DMS153 (cell line): ENCODE measurements at places on chromosomes 7 and 10.

- DNase-seq: no peak
These were observed 16.6 kb upstream of the GTPBP4 start for GRCh38 chr10:971613-972012.

GRCh38 chr7:121547544-121548092, 151.5 kb upstream of the FAM3C start:
- peak; percentile 34 for DNase-seq

DNA sequence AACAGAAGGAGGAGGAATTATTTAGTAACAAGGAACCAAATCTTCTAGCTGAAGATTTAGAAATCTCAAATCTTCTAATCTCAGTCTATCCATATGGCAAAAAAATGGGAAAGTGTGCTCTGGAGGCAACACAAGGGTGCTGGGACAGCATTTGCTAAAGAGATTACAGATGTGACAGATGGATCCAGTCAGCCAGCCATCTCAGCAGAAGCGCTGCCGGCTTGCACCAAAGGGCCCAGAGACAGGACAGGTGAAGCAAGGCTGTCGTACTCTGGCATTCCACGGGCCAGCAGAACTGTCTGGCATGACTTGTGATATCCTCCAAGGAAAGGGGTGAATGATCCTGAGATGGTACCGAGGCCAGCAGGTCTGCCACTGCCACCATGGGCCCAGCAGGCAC, 45.7 kb upstream of the GJD4 start:
- no peak for DNase-seq

- DNase-seq: no peak
These were observed 13.6 kb downstream of the CSTF2T start for GRCh38 chr10:51685768-51686167.

DNA sequence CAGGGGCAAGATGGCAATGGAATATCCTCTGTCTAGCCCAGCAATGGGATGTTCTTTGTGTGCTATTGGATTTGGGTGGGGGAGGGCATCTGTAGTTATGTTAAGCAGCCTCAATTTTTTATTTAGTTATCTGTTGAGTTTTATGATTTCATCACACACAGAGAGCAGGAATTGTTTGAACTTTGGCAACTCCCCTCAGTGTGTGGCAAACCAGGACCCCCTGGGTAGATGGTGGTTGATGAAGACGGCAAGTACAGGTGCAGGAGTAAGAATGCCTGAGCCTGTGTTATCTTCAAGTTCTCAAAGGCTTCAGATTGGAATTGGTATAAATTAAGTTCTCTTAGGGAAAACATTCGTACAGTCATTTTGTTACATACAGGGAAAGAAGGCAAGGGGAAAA, 142.4 kb upstream of the SAMD8 start:
- DNase-seq: no peak

DNA sequence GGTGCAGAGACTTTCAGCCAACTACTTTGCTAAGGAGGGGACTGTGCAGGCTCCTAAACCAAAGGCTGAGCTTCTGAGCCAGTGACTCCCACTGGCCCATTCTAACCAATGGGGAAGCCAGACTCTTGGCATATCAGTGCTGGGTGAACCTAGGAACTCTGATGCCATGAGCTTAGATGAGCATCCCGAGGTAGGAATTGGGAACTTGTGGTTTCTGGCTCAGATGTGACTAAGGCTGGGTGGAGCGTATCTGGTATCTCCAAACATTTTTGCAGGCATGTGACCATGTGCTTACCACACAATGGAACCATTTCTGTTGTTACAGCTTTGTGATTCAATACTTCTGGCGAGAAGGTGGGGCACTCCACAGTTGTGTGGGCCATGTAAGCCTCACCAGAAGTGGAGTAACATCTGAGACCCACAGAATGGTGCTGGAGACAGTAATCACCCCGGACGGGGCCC, 2.5 kb upstream of the AVPI1 start:
- DNase-seq: no peak

DNA sequence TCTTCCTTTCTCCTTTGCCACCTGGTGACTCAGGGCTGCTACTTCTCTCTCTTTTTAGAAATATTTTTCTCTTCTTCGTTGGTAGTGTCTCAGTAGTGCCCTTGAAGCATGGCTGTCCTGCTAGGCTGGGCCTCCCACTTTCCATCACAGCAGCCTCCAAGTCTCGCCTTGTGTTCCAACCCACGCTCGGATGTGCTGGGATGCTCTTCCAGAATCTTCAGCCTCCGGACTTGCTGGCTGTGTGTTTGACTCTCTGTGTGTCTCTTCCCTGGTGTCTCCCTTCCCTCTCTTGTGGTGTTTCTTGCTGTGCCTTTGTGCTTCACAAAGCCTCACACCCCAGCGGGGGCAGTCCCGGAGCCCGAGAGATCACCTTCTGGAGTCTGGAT, 100.5 kb downstream of the INPP5A start:
- DNase-seq: no peak

DNA sequence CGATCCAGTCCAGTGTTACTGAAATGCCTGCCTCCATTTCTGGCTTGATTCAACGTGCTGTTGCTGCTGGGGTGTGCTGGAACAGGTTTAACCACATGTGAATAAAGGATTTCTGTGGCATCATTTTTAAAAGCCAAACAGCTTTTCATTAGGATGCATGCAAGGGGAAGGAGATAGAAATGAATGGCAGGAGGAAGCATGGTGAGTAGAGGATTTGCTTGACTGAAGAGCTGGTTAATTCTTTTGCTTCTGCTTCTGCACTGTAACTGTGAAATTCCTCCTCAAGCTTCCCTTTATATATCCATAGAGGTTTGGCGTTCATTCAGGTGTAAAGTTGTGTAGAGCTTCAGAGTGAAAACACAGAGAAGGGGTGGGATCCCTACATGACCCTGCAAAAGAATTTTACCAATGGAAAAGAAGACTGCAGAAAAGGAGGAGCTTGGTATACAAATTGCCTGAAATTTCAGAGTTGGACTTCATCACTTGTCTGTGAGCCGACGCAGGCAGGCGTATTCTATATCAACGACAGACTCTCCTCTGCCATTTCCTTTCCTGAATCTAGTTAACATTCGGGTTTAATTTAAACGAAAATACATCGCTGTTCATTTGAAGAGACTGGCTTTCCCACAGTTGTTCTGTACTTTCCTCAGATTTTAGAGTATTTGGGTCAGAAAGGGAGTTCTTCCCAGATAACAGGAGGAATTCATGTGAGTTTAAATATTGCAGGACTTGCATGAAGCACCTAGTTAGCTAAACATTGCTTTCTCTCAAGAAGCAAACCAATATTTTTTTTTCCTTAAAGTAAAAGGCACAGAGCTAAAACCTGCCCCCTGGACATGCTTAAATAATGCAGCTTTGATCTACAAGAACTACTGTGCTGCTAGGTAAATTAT, at the start of gene SOSTDC1:
TSS of gene SOSTDC1 (minus strand) at position 270 of the 893 bp plus-strand sequence. CDS start at position 200, 70 bp downstream.
- DNase-seq: peak; percentile 15

DNA sequence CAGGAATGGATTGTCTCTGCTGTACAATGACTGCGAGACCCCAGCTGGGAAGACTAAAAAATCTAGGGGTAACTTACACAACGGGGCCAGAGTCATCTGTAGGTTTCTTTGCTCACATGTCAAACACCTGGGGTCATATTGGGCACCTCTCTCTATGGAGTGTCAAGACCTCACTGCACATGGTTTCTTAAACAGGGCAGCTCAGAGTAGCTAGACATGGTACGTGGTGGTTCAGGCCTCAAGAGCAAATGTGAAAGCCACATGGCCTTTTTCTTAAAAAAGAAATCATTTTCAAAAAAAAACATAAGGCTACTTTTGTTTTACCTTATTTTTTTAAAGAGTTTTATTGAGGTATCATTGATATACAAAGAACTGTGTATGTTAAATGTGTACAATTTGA, 162.2 kb upstream of the ITGB1 start:
- no peak for DNase-seq

DNA sequence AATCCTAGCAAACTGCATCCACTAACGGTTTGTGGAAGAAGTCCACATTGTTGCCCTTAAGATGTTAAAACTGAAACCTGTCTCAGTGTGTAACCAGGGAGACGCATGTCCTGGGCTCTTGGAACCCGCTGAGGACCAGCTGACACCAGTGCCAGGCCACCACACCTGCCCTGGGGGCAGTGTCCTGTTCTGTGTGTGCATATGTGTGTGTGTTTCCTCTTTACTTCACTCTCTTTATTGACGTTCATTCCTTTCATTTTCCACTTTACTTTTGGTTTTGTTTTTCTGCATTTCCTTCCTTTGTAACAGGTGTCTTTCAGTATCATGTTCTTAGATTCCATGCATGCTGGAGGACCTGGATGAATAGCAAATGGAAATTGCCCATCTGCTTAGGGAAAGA, 83.8 kb downstream of the TEX36 start:
- DNase-seq: no peak

DNA sequence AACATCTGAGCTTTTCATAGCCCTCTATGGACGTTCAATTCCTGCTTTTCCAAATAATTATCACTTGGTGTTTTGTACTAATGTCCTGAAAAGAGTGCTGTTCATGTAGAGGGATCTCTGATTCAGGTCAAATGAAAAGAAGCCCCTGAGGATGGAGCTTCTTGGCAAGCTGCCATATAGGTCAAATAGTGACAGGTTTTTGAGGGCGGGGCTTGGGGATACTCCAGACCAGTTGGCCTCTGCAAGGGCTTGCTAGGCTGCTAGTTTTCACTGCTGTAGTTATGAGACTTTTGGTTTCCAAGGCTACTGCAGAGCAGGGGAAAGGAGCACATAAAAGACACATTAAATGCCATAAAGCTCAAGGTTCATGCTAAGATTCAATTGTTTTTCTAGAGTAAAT, 257.2 kb upstream of the CACNA2D1 start:
- peak; percentile 16 for DNase-seq

DNA sequence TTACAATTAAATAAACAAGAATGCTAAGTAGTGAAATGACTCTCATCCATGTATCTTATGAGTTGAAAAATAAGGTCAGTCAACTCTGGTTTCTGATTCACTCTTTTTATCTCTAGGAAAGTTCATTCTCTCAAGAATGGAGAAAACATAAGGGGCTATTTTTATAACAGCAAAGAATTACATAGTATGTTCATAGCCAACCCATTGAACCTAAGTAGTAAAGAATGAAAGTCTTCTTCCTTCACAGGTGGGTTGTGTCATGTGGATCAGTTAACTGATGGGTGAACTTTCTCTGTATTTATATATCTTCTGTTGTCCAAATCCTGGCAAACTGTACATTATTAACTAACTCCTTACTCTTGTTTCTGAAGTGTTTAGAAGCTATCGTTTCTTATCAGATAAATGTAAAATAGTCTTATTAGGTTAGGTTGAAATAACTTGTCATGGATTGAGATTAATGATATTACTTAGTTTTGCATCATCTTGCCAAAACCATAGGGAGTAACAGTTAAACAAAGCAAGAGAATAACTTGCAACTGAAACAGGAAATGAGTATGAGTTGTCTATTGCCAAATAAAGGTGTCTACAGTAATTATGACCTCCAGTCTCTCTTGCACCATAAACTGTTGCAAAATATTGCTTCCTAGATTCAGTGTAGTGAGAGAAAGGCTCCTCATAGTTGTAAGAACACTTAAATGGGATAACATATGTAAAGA, 86.8 kb downstream of the ANKRD7 start:
- peak; percentile 15 for DNase-seq

- no peak for DNase-seq
These were observed 78.5 kb downstream of the LHPP start for GRCh38 chr10:124539935-124540641.

- DNase-seq: no peak
These were observed 473.7 kb upstream of the PODXL start for GRCh38 chr7:132030086-132030568.

- no peak for DNase-seq
These were observed 106.7 kb downstream of the LRMDA start for GRCh38 chr10:75538144-75538543.

- no peak for DNase-seq
These were observed 106.2 kb downstream of the ITIH5 start for GRCh38 chr10:7560519-7560918.

DNA sequence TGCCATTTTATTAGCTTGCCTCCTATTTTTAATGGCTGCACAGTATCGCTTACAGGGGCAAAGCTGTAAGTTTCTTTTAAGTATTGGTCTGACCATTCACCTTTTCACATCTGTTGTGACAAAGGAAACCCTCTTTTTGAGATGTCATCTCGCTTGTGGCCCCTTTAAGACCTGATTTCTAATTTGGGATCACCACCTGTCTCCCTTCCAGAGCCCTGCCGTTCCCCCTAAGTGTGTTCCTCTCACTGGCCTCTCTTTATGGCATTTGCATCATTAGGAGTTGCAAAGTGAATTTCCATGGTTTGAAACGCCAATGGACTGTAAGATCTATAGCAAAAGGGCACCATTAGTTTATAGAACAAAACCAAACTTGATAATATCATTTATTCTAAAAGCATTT, 1.4 kb downstream of the EPDR1 start:
- no peak for DNase-seq

DNA sequence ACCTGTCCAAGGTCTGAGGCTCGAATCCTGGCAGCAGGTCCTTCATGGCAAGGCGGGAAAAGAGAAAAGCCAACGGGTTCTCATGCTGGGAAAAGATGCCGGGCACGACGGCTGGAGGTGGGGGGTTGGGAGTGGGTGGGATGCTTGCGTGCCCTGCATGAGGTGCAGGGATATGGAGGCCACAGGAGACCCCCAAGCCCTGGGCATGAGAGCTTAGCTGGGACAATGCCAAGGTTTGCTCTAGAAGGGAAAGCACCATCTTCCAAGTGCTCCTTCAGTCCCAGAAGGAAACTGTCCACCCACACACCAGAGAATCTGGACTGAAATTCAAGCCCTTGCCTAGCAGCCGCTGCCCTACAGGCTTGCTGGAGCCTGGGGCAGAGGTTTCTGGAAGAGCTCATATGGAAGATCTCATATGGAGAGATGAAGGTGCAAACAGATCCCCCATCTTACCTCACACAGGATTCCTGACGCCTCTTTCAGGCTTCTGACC, 64.3 kb downstream of the ZRANB1 start:
- no peak for DNase-seq

- no peak for DNase-seq
These were observed 32.1 kb upstream of the HECTD2 start for GRCh38 chr10:91378061-91378460.
